ENCODE measurements at places on chromosomes 4 and X.

DNA sequence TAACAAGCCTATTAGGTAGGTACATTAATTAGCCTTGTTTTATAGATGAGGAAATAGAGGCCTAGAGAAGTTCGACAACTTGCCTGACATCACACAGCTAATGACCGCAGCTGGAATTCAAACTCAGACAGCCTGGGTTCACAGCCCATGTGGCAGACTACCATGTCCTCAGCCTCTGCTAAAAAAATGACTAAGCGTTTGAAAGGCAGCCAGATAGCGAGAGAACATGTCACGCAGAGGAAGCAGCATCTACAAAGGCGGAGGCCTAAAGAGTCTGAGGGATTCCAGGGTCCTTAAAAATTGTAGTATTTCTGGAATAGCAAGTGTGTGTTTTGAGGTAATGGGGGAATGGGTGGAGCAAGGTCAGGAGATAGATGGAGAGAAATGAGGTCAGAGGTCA lies 33.2 kb upstream of the BMP15 start:
- no peak for DNase-seq

DNA sequence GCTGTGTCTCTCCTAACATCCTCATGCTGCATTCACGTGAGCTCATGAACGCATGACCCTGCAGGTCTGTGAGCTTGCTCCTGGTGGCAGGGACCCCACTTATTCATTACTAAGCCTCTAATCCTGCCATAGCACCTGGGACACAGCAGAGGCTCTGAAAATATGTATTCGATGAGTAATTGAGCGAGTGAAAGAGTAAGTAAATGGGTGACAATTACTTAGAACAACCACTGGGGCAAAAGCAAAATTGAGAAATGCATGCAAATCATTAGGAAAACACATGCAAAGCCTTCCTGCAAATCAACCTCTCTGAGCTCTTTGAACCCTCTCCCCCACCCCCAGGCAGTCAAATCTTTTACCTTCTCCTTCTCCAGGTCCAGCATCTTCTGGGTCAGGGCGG lies 23.6 kb upstream of the C4orf50 start:
- DNase-seq: no peak

DNA sequence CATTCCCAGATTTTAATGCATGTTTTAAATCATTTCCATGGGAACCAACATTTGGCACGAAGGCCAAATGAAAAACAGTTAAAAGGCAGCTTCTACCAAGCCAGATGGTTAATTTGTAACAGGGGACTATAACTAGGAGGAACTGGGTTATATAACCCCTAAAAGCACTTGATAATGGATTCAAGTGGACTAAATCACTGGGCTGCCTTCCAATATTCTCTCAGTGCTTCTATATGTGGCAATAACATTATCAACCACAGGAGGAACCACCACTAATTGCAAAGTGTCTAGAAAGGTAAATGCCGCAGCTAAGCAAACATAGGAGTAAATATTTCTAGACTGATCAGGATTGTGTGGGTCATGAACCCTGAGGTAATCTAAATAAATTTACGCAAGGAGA lies 391.5 kb downstream of the UBE2NL start:
- no peak for DNase-seq

DNA sequence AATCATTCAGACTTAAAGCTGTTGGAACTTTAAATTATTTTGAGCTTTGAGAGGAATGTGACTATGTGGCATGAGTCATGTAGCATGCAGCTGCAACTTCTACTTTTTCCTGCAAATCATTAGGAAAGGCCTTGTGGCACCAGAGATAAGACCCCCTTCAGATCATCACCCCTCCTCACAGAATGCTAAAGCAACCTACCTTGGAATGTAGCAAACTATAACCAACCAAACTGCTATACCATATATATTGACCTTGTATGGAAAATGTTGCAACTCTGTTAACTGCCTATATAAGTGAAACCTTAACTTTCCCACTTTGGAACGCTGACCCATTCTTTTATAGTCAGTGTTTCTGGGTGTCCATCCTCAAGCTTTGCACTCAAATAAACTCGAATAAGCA lies 32.0 kb downstream of the ATXN3L start:
- DNase-seq: no peak

- no peak for DNase-seq
Measured at GRCh38 chrX:73563738-73564068, 706 bp downstream of the CHIC1 start.

GRCh38 chrX:36407836-36408235 lies 488.3 kb downstream of the CFAP47 start:
- no peak for DNase-seq

DNA sequence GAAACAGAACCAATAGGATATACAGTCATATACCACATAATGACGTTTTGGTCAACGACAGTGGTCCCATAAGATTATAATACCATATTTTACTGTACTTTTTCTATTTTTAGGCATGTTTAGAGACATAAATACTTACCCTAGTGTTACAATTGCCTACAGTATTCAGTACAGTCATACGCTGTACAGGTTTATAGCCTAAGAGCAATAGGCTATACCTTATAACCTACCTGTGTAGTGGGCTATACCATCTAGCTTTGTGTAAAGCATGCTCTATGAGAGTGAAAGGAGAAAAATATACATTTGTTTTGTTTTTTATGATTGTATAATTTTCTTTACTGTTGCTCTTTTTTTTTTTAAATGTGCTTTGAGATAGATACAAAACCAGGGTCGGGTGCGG lies 52.0 kb upstream of the PABPC1L2A start:
- DNase-seq: no peak

DNA sequence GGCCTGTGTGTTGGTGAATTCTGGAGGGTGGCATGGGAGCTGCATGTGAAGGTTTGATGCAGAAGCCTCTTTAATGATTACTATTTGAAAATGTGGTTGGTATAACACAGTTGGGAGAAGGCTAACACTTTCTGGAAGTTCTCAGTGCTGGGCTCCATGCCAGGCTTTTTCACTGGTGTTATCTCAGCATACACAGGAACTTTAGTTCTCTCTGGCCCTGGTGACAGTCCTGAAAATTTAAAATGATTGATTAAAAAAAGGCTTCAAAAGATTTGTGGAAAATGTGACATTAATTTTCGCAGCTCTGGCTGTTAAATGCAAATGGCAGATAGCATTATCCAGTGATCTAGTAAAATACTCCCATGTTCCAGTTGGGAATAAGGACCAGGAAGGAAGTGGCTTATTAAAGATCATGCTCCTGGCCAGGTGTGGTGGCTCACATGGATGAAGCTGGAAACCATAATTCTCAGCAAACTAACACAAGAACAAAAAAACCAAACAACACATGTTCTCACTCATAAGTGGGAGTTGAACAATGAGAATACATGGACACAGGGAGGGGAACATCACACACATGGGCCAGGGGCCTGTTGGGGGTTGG lies 36.6 kb downstream of the DIPK2B start:
- no peak for DNase-seq

DNA sequence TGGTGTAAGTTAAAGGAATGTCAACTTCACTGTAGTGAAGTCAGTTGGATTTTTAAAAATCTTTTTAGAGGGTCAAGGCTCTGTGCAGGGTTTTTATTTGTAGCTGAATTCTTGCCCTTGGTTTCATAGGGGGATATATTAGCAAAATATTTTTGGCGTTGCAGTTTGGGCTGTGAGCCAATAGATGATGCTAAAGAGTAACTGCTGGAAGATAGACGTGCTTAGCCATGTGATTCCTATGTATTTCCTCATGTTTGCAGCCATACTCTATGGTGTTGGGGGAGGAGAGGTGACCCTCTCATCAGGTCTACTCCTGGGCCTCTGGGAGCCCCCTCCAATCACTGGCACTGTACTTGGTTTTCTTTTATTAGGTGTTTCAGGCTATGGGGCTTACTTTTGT lies 246.7 kb upstream of the ARHGAP24 start:
- no peak for DNase-seq

DNA sequence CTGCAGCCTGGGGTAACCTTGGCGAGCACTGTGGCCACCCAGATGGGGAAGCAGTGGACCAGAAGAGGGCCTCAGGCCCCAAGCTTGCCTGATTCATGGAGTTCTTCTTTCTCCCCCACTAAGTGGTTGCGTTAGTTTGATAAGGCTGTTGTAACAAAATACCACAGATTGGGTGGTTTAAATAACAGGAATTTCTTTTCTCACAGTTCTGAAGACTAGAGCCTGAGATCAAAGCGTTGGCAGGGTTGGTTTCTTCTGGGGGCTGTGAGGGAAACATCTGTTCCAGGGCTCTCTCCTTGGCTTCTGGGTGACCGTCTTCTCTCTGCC lies 105.7 kb upstream of the GATB start:
- no peak for DNase-seq

All from T-helper 9 cell (primary cell).